ENCODE measurements at places on chromosomes 2 and 18. TPM values are rescaled to one million over a fixed set of nuclear protein-coding genes. Genes with fewer than 3 reads are reported as not detected.

DNA sequence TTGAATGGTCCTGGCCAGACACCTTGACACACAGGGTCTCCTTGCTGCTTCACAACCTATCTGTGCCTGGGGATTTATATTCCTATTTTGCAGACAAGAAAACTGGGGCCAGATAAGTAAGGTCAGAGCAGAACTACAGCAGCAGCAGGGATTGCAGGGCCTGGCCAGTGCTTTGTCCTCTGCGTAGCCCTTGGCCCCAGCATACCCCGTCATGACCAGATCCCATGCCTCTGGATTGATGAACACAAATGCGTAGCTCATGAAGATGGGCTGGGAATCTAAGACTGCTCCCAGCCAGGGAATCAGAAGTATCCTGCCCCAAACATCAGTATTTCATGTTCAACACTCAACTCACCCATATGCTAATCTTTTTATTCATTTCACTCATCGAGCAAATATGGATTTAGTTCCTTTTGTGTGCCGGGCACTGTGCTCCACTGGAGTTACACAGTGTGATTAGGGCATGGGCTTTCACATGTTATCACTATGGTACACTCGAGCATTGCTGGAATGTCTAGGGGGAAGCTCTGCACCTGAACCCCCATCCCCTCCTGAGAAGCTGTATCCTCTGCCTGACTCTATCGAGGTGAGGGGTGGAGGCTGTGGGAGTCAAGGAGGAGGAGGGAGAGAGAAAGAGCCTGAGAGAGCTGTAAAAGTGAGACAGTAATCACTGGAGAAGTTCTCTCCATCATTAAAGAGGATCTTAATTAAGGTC lies 143.3 kb downstream of the CYP26B1 start:
- no peak for DNase-seq

The TRIM54 gene
- 18.8 TPM for total RNA-seq

The FSHR gene
- total RNA-seq, result not detected

GRCh38 chr2:111100765-111101162 lies 19.9 kb upstream of the BCL2L11 start:
- DNase-seq, result peak; percentile 20

DNA sequence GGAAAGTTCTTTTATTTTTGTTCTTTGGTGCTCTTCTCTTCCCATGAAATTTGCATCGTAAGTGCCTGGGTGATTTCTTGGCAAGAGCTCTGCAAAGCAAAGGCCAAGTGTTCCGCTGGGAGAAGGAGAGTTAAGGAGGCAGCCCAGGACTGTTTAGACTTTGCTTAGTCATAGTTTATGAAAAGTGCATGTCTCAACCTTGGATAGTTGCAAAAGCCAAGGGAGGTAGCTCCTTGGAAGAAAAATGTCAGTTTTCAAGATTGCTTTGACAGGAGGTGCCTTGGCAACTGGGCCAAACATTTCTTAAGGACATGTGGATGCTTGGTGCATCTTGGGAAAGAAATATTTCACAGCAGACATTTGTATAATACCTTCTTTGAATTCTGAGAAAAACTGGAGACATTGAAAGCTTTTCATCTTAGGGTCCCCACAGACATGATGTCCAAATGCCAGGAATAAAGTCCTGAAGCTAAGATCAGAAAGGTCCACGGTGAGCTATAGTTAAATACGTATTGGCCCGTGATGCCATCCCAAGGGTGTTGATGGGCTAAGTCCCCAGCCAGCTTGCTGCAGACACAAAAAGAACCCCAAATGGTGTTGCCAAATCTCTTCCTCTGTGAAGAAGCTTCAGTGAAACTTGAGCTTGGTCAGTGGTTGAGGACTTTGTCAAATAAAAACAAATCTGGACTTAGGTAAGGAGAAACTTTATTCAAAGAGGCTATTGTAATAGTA lies 96.3 kb upstream of the THUMPD2 start:
- DNase-seq, result no peak

GRCh38 chr2:65231892-65232477 lies 4.4 kb downstream of the ACTR2 start:
- no peak for DNase-seq
